NAMALWA (cell line): ENCODE measurements at places on chromosomes 3 and 15.

GRCh38 chr3:16260046-16260445 is 4.7 kb downstream of the DPH3 start:
- no peak for DNase-seq

- no peak for DNase-seq
Observed at GRCh38 chr3:90062016-90062415, 954.6 kb downstream of the EPHA3 start.

- no peak for DNase-seq
Observed at GRCh38 chr3:139288266-139288821, 55.5 kb upstream of the MRPS22 start.

- no peak for DNase-seq
Observed at GRCh38 chr3:148078658-148079057, 619.0 kb upstream of the AGTR1 start.
